ENCODE measurements at places on chromosomes 6 and 20. TPM values are rescaled to one million over a fixed set of nuclear protein-coding genes. Genes with fewer than 3 reads are reported as not detected.

GRCh38 chr20:41135187-41135887 lies 2.0 kb upstream of the PLCG1 start:
- DNase-seq, result peak; percentile 35

CLPSL1 gene
- not detected for total RNA-seq

SMPD2 gene
- 17.4 TPM for total RNA-seq

FLOT1 gene
- 227 TPM for total RNA-seq

RBL1 gene
- 6.5 TPM for total RNA-seq

IMPG1 gene
- total RNA-seq, result not detected

DNA sequence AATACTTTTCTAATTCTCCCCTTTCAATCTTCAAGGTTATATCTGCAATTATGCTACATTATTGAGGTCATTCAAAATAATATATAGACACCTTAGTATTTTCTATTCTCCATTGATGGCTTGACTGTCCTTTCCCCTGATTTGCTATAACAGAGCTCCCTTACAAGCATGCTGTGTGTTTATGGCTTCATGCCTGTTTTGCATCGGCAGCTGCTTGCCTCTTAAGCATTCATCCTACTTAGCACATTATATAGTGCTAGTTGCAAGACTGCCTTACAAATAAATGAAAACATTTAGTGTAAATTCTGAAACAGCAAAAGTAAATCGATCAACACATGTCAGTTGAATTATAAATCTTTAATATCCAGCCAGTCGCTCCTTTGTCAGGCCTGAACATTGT lies 476.2 kb upstream of the POU3F2 start:
- DNase-seq, result no peak

All from kidney (tissue), 22 donors.